ENCODE measurements at places on chromosomes 7 and 10. TPM values are rescaled to one million over a fixed set of nuclear protein-coding genes. Genes with fewer than 3 reads are reported as not detected.

NEUROD6 gene
- not detected for polyA plus RNA-seq

TMEM176B gene
- polyA plus RNA-seq = 10.2 TPM

PRDX3 gene
- polyA plus RNA-seq = 131 TPM

CPA4 gene
- 1.1 TPM for polyA plus RNA-seq

PUS7 gene
- 17.6 TPM for polyA plus RNA-seq

ARHGAP22 gene
- 1.2 TPM for polyA plus RNA-seq

CALHM1 gene
- not detected for polyA plus RNA-seq

SORBS1 gene
- 80.4 TPM for polyA plus RNA-seq

ZNF33B gene
- 20.6 TPM for polyA plus RNA-seq

SEMA3E gene
- polyA plus RNA-seq = 5.4 TPM

DEPP1 gene
- 22.2 TPM for polyA plus RNA-seq

HABP2 gene
- 0.12 TPM for polyA plus RNA-seq

FBXW4 gene
- polyA plus RNA-seq = 42.1 TPM

ACTR3C gene
- polyA plus RNA-seq = 1.1 TPM

MYOZ1 gene
- 153 TPM for polyA plus RNA-seq

GNGT1 gene
- polyA plus RNA-seq = not detected

Measured in muscle of arm (tissue), 14 donors.